ENCODE measurements at places on chromosomes 11 and 22.
A peak's percentile ranks its signal among the peaks of the same experiment; 100 is the strongest.

DNA sequence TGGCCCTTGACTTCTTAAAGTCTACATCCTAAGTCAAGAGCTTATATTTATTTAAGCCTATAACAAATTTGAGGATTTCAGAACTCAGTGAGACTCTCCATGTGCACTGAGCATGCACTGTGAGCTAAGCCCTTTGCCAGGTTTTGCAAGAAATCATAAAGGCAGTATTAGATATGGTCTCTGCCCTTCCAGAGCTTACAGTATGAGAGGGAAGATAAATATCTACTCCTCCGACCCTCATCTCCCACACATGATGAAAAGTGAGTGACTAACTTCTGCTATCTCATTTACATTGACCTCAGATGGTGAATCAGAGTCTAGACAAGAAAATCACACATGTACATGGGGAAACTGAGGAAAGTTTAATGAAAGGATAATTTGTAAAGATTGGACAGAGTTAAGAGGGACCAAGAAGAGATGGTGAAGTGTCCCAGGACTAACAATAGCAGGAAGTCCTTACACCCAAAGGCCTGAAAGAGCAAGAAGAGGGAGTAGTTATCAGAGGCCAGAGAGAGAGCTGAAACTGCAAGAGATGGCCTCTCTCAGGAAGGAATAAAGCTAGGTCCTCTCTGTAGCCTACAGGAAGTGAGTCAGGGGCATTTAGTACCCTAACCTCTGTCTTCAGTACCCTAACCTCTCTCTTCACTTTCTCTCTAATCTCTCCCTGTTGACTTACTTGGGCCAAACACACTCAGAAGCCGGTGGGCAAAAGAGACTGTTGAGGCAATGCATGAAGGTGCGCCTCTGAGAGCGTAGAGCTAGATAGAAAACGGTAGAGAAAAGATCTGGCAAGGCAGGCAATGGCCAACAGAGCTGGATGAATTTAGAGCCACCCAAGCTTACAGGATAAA lies 23.0 kb upstream of the BLID start:
- no peak for DNase-seq

GRCh38 chr11:110286298-110287040 lies 9.9 kb downstream of the RDX start:
- DNase-seq = no peak

DNA sequence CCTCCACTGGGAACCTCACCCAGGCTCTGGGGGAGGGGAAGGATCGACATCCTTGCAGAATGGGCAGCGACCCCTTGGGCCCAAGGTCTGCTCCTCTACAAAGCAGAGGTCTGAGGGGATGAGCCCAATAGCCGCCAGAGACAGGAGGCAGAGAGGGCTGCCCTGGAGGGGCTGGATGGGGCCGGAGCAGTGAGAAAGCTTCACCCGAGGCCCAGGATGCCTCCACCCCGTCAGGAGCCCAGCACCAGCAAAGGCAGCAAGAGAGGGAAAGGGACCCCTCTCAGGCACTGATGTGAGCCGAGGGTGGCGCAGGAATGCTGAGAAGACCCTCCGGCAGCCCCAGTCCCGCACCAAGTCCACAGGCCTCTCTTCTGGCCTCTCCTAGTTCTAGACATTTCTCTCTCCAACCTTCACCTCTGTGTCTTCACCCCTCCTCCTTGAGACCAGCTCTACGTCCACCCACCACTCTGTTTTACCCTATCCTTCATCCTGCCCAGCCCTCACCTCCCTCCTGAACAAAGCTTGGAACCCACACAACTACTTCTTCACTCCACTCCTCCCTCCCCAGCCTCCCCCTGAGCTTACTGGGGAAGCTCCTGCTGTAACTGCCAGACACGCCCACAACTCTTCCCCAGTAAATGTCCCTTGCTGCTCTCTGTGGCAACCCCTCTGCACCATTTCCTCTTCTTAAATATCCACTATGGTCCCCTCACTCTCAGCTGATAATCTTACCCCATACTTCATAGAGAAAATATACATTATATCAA lies 131.9 kb downstream of the MPPED1 start:
- no peak for DNase-seq

DNA sequence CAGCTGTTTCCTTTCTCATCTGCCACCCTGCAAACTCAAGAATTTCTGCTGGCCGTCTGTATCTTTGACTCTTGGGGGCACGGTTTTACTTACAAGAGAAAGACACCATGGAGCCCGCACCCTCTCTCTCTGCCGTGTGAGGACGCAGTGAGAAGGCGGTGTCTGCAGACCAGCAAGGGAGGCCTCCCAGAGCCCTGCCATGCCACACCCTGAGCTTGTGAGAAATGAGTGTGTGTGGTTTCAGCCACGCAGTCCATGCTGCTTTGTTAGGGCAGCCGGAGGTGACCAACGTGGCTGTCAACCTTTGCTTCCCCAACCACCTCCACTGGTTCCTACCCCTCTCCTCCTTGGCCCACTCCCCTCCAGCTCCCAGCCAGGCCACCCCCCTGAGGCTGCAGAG lies 70.1 kb upstream of the NUP50 start:
- DNase-seq = no peak

DNA sequence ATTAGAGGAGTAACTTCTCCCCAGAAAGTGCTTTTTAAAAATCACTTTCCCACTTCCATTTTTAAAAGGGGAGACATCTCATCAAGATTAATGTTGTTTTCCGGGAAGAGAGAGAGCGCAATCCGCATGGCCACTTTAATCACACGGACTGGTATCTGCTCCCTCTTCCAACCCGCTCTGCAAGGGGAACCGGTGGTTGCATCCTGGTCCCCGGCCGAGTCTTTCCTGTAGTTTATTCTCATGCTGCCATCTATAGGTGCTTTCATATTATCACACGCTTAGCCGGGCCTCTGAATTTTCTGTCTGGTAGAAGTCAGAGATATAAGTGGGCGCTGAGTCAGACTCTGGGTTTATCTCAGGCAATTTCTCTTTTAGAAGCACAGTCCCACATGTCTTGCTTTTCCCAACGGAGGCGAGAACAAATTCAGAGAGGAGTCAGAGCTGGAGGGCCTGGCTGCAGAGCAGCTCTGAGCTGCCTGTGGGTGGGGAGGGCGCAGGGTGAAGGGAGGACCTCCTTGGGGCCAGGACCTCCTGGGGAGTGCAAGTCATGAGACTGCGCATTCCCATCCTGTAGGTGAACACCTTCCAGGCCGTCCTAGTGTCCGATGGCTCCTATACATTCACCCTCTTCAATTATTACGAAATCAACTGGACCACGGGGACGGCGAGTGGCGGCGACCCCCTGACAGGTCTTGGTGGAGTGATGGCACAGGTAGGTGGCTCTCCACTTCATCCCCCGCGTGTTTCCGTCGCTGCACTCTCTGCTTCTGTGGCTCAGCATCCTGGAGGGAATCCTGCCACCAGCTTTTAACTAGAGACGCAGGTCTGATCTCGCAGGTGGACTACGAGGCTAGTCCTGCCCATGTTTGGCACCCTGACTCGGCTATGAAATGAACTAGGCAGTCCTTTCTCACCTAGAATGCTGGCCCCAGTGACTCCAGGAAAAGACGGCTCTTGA lies 11.7 kb downstream of the TECTA start:
- DNase-seq = peak; percentile 50

GRCh38 chr22:33803371-33804282 lies 116.6 kb downstream of the LARGE1 start:
- DNase-seq = no peak

GRCh38 chr11:27085605-27086004 lies 45.0 kb downstream of the BBOX1 start:
- DNase-seq = no peak

GRCh38 chr11:95337175-95337957 lies 106.4 kb upstream of the SESN3 start:
- peak; percentile 73 for DNase-seq

DNA sequence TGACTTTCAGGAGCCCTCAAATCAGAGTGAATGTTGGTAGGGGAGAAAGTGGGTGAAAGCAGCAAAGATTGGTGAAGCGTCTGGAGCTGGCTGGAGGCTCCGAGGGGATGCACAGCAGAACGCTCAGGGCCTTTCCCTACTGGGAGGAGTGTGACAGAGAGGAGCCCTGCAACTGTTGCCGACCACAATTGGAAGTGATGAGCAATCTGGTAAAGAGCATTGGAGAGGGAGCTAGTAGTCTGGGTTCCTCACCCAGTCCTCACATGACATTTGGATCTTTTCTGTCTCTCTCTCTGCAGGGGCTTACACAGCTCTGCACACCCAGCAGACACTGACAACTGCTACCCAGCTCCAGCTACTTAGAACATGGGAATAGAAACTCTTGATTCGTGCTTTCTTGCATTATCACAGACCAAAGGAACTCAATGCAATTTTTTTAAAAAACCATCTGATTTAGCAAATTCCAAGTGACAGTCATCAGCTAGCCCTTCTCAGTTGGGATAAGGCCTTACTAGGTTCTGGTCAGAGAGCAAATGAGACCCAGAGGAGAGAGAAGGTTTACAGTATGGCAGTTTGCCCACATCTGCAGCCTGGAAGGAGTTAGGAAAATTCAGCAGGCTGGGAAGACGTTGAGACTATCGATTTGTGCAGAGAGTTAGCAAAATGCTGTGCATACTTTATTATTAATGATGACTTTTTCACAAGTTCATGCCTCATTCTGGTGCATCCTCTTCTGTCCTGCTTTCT lies 278.0 kb upstream of the PLET1 start:
- DNase-seq = no peak

- no peak for DNase-seq
These were observed 167.4 kb downstream of the NAV2 start for GRCh38 chr11:19880088-19880345.

DNA sequence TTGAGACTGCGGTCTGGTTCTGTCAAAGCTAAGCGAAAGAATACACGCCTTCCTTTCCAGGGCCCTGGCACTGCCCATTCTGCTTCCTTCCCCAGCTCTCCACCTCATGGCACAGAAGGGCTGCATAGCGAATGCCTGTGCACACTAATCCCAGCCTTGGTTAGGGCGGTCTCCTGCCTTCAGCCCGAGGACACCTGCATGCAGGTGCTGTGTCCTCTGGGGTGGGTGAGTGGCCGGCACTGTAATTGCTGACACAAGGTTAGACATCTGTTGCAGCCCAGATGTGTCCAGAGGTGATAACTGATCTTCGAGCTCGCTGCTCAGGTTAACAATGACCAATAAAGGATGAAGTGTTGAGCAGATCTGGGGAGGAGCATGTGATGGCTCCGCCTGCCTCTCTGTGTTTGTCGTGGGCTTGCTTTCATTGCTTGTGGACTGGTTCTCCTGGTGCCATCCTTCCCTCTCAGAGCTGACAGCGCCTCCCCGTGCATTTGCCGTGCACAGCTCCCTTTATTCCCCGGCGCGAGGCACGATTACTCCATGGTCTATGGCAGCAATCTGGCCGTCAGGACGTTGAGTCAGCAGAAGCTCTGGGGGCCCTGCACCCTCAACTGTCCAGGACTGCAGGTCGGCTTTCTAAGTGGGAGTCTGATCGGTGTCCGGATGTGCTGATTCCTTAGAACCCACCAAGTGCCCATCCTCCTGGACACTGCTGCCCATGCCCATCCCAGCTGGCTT lies 1088.2 kb downstream of the BRD1 start:
- DNase-seq = no peak

- no peak for DNase-seq
These were observed 1134.8 kb downstream of the BRD1 start for GRCh38 chr22:48692734-48693376.

DNA sequence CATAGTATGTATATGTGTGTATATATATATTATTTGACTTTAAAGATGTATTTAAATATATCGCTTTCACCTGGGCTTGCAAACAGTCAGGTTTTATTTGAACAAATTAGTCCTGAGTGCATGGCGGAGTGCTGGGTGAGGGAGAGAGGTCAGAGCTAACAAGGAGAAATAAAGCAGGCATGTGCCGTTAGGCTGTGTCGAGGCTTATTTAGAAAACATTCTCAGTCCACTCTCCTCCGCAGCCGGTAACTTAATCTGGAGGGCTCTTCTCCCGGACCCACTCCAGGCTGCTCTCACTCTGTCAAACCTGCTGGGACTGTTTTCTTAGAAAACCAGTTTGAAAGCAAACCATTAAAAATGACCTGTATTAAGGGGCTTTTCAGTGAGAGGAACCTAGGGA lies 455.9 kb downstream of the MN1 start:
- DNase-seq = no peak

DNA sequence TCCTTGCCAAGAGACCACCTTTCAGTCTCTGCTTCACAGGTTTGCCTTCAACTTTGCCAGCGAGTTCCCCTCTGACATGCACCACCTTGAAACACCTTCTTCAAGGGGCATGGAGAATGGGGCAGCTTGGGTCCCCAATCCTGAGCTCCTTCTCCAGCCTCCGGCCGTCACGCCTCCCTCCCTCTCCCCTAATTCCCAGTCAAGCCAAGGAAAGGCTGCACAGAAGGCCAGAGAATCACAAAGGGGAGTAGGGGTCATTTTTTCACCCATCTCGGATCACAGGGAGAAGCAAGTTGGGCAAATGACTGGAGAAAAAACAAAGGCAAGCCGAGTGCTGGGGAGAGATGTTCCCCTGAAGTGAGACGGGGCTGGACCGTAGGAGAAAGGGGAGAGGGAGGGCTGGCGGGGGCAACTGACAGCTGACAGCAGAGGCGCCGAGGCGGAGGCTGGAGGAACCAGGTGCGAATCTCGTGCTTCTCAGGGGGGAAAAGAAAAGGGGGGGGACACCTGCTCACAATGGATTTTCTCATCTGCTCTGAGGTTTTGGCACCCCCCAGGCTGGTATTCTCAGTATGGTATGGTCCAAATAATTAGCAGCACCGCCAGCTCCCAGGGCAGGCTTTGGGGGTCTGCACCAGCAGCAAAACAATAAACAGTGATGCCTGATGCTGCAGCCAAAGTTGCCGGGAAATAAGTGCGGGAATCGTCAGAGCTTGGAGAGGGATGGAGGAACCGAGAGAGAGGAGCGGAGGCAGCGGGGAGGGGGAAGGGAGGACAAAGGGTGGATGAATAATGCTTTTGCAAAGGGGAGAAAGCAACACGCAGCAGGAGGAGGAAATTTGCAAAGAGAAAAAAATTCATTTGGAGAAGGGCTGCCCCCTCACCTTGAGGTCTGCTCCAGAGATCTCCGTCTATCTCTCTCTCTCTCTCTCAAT lies 644 bp downstream of the YPEL4 start:
- no peak for DNase-seq

DNA sequence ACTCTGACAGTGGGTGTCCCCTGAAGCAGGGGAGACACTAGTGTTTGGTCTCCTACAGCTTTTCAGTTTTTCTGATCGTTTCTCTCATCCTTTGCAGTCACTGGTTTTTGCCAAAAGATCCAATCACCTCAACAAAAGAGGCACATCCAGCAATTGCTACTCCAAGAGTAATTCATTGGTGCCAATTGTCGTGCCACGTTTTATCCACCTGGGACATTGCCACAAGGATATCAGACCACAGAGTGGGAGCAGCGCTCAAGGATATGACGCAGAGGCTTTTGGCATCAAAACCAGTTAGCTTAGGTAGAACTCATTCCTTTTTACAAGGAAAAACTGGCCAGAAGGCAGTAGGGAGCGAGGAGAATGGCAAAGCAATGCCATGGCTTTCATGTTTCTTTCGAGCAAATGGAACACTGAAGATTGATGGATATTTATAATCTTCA lies 40.9 kb upstream of the BLID start:
- no peak for DNase-seq

GRCh38 chr11:83692675-83693074 lies 406.5 kb upstream of the CCDC90B start:
- no peak for DNase-seq

DNA sequence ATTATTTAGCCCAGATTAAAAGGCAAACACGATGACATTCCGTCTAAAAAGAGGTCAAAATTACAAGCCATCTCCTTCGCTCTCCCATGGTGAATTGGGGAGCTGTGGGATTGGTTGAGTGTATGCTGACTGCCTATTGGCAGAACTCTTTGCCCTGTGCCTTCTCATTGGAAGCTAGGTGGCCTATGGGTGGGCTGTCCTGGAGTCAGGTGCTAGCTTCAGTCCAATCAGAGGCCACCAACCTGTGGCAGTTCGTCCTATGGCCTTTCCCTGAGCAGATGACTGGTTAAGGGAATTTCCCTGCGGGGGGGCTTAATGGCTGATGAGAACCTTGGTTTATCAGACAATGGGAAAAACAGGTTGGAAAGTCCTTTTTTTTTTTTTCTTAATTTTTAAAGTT lies 3.2 kb upstream of the MTMR3 start:
- DNase-seq = no peak
